Right renal cortex interstitium (tissue), 3 donors: ENCODE measurements at places on chromosomes 7 and 10. TPM values are rescaled to one million over a fixed set of nuclear protein-coding genes. Genes with fewer than 3 reads are reported as not detected.

LDB3 gene
- polyA plus RNA-seq = 1.7 TPM

NKX2-3 gene
- not detected for polyA plus RNA-seq

CDK13 gene
- 66.1 TPM for polyA plus RNA-seq

APBB1IP gene
- 1.7 TPM for polyA plus RNA-seq

HOXA4 gene
- polyA plus RNA-seq = 17.3 TPM

GNGT1 gene
- polyA plus RNA-seq = not detected

EBF3 gene
- 1.1 TPM for polyA plus RNA-seq

SLC26A3 gene
- polyA plus RNA-seq = 0.40 TPM

CHCHD2 gene
- polyA plus RNA-seq = 257 TPM

LBX1 gene
- polyA plus RNA-seq = not detected

PODXL gene
- polyA plus RNA-seq = 790 TPM

MBLAC1 gene
- 1.2 TPM for polyA plus RNA-seq

DNAH11 gene
- polyA plus RNA-seq = 1.6 TPM

GRM8 gene
- polyA plus RNA-seq = 8.8 TPM

LIPM gene
- 0.11 TPM for polyA plus RNA-seq

GNB2 gene
- 210 TPM for polyA plus RNA-seq

CH25H gene
- polyA plus RNA-seq = 0.13 TPM

GJD4 gene
- 0.08 TPM for polyA plus RNA-seq

ITPRIP gene
- 10.1 TPM for polyA plus RNA-seq

MEST gene
- polyA plus RNA-seq = 682 TPM

CCDC146 gene
- polyA plus RNA-seq = 21.6 TPM

NME8 gene
- polyA plus RNA-seq = not detected

PDZD7 gene
- 1.9 TPM for polyA plus RNA-seq

SPDYE16 gene
- 1.8 TPM for polyA plus RNA-seq

ANKRD61 gene
- 0.54 TPM for polyA plus RNA-seq

ANKRD30A gene
- polyA plus RNA-seq = not detected

CAMK2B gene
- polyA plus RNA-seq = 1.6 TPM

ANXA8L1 gene
- 0.07 TPM for polyA plus RNA-seq

ITGA8 gene
- polyA plus RNA-seq = 51.0 TPM

ASB10 gene
- polyA plus RNA-seq = not detected

IDI2 gene
- polyA plus RNA-seq = not detected

ITIH2 gene
- polyA plus RNA-seq = 0.42 TPM

LOXL4 gene
- polyA plus RNA-seq = 3.9 TPM

SH2B2 gene
- 4.1 TPM for polyA plus RNA-seq

WNT8B gene
- polyA plus RNA-seq = 1.1 TPM

EGFR gene
- polyA plus RNA-seq = 32.3 TPM

DBNL gene
- polyA plus RNA-seq = 56.7 TPM

LRRTM3 gene
- polyA plus RNA-seq = 4.2 TPM

LRRC17 gene
- 86.7 TPM for polyA plus RNA-seq

ADAMTS14 gene
- polyA plus RNA-seq = 0.72 TPM

TAS2R41 gene
- polyA plus RNA-seq = not detected

NPY gene
- polyA plus RNA-seq = 0.50 TPM

SUFU gene
- 30.0 TPM for polyA plus RNA-seq

HECW1 gene
- polyA plus RNA-seq = 5.6 TPM

INMT gene
- 1.1 TPM for polyA plus RNA-seq

PRF1 gene
- polyA plus RNA-seq = 0.72 TPM

NFE2L3 gene
- 46.1 TPM for polyA plus RNA-seq
